ENCODE measurements at places on chromosomes 12 and 14.
A peak's percentile ranks its signal among the peaks of the same experiment; 100 is the strongest.

GRCh38 chr12:42819846-42820245, 230.3 kb upstream of the PRICKLE1 start:
- no peak for DNase-seq

DNA sequence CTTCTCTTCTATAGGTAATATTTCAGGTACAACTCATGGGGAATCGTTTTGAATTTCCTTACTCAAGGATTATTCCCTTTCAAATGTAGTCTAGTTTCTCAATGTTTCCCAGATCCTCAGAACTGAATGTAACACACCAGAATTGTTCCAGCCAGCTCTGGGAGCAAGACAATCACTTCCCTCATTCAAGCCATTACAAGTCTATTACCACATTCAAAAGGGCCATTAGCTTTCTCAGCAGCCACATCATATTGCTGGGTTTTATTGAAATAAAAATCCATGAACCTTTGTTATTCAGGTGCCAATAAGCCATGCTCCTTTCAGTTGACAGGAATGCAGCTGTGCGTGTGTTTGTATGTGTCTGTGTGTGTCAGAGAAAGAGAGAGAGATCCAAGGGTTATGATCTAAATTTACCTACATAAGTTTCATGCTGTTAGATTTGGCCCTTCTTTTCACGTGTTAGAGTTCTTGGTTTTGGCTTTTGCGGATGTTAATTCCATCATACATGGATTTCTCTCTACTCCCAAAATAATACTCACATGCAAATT, 357.7 kb downstream of the BCAT1 start:
- no peak for DNase-seq

- no peak for DNase-seq
Observed at GRCh38 chr12:3304436-3305165, 186.4 kb upstream of the PRMT8 start.

- no peak for DNase-seq
Observed at GRCh38 chr14:50594577-50595316, 34.8 kb downstream of the ATL1 start.

DNA sequence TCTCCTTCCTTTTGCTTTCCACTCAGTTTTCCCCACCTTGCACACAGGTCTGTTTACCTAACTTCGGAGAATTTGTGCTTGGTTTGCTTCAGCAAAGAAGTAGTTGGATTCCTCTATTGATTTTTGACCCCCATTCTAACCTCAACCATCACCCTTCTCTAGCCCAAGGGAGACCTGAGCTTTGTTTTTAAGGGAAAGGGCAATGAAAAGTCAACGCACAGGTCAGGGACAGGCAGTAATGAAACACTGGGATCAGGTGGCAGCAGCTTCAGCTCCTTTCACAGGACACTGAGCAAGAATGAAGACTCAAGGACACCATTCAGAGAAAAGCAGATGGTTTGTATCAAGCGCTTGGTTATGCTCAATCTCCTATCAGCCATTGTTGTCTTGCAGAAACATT, 46.9 kb upstream of the KRR1 start:
- DNase-seq = no peak

GRCh38 chr12:21891751-21892217, 49.4 kb downstream of the ABCC9 start:
- no peak for DNase-seq

DNA sequence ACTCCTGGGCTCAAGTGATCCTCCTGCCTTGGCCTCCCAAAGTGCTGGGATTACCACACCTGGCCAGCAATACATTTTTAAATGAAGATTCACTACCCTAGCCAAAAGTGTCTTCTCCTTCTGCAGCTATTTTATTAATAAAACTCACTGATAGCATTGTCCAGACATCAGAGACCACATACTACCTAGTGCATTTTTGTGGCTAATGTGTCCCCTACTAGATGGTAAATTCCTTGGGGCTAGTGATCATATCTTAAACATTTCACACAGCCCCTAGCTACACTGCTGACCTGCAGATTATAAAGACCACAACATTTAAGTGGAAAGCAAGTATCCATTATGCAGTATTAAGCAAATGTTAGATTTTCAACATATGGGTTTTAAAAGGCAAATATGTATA, 17.0 kb downstream of the DTD2 start:
- DNase-seq = no peak

- no peak for DNase-seq
Observed at GRCh38 chr14:60093080-60093479, 1.4 kb downstream of the PCNX4 start.

- DNase-seq = no peak
Observed at GRCh38 chr14:26382901-26383685, 214.7 kb downstream of the NOVA1 start.

- DNase-seq = no peak
Observed at GRCh38 chr12:63294327-63294632, 143.3 kb upstream of the AVPR1A start.

DNA sequence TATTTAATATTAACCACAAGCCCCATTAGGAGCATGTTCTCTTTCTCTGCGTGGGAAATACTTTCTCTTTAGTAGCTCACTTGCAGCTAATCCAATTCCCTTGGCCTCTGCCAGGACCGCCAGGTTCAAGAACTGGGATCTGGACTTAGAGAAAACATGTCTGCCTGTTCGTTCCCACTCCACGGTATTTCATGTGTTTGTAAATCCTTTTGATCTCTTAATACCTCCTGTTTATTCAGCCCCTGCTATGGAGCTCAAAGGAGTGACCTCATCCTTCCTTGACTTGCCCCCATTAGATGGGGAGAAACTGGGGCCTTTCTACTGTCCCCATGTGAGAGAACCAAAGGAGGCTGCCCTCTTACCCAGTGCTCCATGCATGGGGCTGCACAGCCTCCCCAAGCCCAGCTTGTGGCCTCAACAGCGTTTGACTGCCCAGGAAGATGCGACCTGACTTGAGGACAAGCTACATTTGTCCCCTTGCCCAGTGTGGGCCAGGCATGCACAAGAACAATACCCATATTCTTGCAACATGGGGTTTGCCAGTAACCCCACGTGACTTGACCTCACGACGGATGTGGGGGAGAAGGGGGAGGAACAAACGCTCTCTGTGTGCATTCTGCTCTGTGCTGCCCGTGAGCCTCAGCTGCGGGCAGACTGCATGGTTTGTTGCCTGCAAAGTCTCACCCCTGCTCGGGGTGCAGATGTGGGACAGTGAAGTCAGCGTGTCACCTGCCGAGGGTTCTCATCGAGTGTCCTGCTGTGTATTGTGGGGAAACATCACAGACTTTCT, 30.3 kb downstream of the CD9 start:
- DNase-seq = peak; percentile 46

DNA sequence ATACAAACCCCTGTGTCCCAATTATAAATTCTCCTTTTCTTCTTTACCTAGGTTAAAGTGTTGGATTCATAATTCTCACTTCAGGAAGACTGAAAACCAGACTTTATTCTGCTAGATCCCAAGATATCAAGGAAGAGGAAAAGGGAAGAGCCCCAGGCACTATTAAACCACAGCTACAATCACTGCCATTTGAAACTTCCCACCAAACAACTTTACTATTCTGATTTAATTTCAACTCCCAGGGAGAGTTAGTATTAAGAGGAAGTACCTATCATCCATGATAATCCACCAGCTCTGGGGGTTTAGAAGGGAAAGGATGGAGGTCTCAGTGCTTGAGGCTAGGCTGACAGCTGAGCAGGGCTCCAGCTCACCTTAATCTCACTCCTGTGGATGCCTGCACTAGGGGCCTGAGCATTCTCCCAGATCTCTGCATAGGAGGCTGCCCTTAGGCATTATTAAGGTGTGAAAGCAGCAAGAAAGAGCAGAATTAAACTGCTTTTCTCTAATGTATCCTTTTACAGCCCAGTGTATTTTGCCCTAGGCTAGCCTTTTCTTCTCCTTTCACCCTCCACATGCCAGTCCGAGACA, 52.9 kb downstream of the MYF5 start:
- no peak for DNase-seq

DNA sequence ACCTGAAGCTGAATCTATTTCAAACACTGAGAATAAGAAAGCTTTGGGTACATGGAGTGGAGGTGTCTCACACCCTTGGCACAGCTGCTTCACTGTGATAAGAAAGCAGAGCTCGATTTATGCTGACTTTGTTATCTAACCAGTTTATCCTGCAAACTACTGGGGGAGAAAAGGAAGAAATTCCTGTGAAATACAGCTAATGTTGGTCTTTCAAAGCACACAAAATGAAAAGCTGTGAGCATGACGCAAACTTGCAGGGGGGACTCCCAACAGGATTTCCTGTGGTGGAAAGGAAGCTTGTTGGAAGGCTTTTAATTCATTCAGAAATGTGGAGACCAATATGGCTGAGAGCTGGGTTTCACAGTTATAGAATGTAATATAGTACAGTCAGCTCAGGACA, 53.4 kb downstream of the SRGAP1 start:
- peak; percentile 50 for DNase-seq

DNA sequence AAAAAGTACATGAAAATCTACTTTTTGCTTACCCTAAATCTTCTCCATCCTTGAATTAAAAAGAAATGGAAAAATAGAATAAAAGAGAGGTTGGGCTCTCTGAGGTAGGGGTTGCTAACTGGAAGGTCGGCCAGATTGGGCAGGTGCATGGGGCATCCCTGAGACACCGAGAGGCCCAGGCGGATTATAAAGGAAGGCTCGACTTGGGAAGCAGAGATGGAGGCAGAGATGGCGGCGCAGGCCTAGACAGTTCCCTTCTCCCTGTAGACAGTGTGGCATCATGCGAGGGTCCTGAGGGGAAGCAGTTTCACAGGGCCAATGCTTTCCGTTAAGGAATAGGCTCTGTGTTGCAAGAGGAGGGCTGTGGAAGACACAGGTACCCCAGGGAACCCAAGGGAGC, 3.7 kb upstream of the KRT74 start:
- DNase-seq = no peak

- no peak for DNase-seq
Observed at GRCh38 chr14:32381869-32382268, 52.8 kb downstream of the AKAP6 start.

DNA sequence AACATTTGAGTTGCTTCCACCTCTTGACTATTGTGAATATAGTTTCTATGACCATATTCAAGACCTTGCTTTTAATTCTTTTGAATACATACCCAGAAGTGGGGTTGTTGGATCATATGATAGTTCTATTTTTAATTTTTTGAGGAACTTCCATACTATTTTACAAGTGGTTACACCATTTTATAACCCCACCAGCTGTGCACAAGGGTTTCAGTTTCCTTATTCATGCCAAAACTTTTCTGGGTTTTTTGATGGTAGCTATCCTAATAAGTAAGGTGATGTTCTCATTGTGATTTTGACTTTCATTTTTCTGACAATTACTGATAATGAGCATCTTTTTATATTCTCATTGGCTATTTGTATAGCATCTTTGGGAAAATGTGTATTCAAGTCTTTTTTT, 109.4 kb upstream of the GARIN2 start:
- no peak for DNase-seq
